ENCODE measurements at places on chromosomes 7 and 10.

- no peak for DNase-seq
Measured at GRCh38 chr10:48412933-48413332, 106.5 kb downstream of the MAPK8 start.

- DNase-seq, result no peak
Measured at GRCh38 chr10:8829592-8829991, 775.1 kb downstream of the GATA3 start.

DNA sequence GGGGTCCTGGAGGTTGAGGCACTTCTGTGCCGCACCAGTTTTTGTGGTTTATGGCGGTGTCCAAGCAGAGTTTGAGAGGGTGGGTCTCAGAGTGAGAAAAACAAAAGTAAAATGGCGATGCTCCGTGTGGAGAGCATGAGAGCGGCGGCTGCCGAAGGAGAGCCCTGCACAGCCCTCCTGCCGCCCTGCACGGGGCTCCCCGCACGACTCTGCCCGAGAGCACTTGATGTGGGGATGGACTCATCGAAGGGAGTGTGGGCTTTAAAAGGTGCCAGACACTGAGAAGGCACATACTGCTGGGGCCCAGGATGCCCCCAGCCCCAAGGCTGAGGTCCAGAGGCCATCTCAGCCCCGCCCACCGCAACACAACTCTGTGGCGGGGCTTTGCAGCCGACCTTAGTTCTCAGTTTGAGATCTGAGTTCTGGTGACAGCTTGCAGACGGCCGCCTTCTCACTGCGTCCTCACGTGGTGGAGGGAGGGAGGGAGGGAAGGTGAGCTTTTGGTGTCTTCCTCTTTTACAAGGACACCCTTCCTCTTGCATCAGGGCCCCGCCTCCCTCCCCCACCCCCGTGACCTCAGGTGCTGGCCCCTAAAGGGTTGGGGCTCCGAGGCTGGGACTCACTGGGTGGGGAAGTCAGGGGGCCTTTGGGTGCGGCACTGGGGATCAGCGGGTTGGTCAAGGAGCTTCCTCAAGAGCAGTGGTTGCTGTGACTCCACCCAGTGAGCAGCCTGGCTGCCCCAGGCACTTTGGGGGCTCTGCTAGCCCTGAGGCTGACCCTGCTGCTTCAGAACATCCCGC is 69.1 kb downstream of the NKX6-2 start:
- no peak for DNase-seq

DNA sequence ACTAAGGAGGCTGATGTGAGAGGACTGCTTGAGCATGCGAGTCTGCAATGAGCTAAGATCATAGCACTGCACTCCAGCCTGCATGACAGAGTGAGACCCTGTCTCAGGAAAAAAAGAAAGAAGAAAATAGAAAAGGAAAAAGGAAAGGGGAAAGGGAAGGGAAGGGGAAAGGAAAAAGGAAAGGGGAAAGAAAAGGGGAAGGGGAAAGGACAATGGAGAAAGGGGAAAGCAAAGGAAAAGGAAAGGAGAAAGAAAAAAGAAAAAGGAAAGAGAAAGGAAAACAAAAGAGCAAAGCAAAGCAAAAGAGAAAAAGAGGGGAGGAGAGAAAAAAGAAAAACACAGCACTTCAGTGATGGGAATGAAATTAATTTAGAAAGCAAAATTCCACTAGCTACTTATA is 179.3 kb downstream of the SRPK2 start:
- DNase-seq, result no peak

- DNase-seq, result peak; percentile 51
Measured at GRCh38 chr7:131145026-131145425, 182.7 kb upstream of the MKLN1 start.

DNA sequence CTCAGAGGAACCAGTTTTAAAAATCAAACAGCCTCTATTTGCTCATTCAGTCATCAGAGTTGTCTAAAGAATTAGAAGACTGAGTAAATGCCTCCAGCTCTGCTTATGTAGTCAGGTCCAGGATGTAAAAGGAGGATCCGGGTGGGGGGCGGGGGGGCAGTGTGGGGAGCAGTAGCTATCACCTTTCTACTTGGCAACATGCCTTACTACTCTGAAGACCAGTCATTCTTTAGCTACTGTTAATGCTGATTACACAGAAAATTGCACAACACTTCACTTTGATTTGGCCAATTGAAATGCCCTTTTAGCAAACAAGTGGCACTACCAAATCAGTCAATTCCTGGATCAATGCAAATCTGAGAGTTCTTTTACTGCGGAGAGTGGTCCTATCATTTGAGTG is 164.2 kb downstream of the NXPH1 start:
- no peak for DNase-seq

GRCh38 chr10:11135709-11136108 is 118.0 kb downstream of the CELF2 start:
- DNase-seq, result no peak

- DNase-seq, result no peak
Measured at GRCh38 chr10:45180507-45180906, 134.9 kb downstream of the OR13A1 start.

GRCh38 chr10:86798025-86798424 is 41.6 kb downstream of the BMPR1A start:
- no peak for DNase-seq

DNA sequence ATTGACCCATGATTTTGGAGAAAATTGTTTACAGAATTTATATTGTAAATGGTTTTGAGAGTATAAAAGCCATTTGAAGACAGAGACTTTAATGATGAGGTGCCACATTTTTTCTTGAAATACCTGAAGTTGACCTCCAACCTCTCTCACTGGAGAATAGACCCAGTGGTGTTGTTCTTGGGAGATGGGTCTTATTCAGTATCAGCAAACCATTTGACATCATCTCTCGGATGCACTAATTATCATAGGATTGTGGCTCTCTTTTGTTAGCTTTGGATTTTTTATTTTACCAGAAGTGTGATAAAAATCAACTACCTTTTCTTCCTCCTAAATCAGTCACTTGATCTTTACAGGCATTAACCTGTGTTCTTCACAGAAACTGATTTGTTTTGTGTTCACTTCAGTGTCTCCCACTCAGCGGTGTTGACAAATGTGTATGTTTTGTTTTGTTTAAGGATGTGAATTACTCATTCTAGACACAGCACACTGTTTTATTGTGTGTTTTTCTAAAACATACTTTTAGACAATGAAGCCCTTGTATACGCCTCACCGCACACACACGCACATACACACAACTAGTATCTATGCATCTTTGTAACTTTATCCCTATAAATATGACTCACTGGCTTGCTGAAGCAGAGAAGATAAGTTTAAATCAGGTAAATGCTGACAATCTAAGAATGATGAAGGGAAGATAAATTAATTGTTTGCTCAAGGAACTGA is 455.6 kb downstream of the INHBA start:
- DNase-seq, result no peak

GRCh38 chr10:101906586-101907183 is 63.1 kb upstream of the KCNIP2 start:
- no peak for DNase-seq

DNA sequence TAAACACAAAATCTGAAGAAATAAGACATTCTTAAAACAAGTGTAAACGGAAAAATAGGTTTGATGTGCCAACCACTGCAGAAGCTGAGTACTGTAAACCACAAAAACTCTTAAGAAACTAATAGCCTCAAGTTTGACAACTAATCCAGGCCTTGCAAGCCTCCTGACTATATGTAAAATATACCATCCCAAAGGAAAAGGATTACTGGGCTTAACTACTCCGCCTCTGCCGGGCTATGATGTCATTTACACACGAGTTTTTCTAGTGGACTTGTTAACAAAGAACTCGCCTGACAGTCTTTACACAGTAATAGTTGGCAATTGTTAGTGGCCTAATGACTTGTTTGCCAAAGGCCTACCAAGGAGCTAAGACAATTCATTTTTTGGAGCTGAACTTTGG is 2.1 kb downstream of the KIF5B start:
- DNase-seq, result peak; percentile 53

- DNase-seq, result no peak
Measured at GRCh38 chr10:79146611-79147130, 77.9 kb downstream of the ZMIZ1 start.

- DNase-seq, result no peak
Measured at GRCh38 chr10:43091846-43092245, 15.0 kb downstream of the RET start.

DNA sequence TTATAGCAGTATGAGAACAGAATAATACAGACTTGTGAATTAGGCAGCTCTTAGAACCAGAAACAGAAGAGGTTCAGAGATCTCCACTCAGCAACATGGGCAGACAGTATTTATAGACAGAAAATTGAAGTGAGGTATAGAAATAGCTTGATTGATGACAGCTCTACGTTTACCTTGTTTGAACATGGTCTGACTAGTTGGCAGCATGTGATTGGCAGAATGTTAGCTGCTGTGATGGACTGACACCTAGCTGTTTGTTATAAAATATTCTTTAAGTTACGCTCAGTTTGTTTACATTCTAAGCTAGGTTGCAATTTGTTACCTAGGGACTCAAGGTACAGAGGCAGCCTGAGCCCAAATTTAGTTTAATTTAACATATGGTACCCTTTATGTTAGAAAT is 73.7 kb upstream of the TMEM229A start:
- DNase-seq, result no peak

DNA sequence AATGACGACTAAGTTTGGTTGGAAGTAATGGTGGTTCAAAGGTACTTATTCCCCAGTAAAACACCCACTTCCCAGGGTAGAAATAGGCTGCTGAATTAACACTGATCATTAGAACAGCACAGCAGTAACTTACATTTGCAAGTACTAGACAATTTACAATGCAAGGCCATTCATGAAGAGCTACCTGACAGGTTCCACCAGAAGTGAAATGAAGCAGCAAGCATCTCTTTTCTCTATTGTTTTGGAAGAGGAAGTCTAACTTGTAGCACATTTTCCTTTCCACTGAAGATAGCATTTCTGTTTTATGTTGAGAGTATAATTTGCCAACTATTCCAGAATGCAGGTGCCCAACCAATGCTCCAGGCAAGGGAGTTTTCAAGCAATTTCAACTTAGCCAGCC is 145.9 kb downstream of the CREB5 start:
- DNase-seq, result no peak

- no peak for DNase-seq
Measured at GRCh38 chr7:158933468-158934139, 77.2 kb downstream of the DYNC2I1 start.

- DNase-seq, result peak; percentile 31
Measured at GRCh38 chr7:98423043-98423442, 22.2 kb upstream of the BAIAP2L1 start.

DNA sequence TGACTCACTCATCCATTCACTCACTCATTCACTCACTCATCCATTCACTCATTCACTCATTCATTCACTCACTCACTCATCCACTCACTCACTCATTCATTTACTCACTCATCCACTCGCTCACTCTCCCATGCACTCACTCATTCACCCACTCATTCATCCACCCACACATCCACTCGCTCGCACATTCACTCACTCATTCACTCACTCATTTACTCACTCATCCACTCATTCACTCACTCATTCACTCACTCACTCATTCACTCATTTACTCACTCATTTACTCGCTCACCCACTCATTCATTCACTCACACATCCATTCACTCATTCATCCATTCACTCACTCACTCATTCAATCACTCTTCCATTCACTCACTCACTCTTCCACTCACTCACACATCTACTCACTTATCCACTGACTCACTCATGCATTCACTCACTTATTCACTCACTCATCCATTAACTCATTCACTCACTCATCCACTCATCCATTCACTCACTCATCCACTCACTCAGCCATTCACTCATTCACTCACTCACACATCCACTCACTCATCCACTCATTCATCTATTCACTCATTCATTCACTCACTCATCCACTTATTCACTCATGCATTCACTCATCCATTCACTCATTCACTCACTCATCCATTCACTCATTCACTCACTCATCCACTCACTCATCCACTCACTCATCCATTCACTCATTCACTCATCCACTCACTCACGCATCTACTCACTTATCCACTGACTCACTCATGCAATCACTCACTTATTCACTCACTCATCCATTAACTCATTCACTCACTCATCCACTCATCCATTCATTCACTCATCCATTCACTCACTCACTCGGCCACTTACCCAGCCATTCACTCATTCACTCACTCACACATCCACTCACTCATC is 74.0 kb downstream of the CARD11 start:
- no peak for DNase-seq

DNA sequence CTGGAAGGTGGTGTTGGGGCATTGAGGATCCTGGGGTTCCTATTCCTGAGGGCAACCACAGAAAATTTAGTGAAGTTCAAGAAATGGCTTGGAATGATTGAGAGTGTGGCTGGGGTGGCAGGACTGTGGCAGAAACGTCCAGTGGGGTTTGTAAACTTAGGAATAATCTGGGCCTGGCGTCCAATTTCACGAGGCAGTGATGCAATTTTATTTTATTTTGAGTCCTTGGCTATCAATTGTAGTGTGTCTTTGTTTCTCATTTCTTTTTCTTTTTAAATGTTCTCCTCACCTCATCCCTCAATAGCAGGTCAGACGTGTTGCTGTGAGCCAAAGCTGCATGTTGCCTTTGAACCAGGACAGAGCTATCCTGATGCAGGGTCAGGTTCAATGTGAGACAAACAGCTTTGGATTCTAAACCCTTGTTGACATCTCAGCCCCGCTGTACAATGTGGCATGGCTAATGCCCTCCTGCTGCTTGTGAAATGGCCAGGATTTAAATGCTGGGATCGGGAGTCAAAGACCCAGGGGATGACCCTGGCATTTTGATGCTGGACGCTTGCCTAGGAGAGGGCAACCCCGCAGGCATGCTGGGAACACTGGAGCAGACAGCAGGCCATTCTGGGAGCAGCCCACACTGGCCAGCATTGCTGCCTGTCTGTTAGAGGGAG is 64.8 kb downstream of the RBM20 start:
- no peak for DNase-seq

DNA sequence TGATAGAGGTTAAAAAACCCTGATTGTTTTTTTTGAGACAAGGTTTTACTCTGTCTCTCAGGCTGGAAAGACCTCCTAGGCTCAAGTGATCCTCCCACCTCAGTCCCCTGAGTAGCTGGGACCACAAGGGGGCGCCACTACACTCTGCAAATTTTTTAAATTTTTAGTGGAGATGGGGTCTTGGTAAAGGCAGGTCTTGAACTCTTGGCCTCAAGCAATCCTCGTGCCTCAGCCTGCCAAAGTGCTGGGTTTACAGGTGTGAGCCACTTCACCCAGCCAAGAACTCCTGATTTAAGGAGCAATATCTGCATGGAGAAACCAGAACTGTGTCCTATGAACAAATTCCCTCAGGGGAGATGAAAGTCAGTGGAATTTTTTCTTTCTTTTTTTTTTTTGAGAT is 7.3 kb upstream of the KLHDC10 start:
- DNase-seq, result peak; percentile 38

GRCh38 chr7:6365451-6365850 is 82.3 kb downstream of the DAGLB start:
- no peak for DNase-seq

DNA sequence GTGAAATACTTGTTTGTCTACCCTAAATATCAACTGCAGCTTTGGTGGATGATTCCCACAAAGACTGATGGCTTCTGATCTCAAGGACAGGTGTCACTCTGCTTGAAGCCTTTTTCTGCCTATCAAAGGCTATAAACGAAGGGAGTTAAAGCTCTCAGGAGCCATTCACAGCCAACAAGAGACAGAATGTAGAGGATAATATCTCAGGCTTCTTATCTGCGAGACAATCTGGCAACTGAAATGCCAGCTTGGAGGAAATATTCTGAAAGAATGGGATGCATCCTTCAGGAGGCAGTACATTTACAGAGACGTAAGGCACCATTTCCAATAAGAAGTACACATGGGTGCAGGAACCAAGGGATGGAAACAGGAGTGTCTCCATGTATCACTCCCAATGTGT is 549.4 kb downstream of the GPAM start:
- DNase-seq, result no peak

GRCh38 chr10:108902619-108903285 is 1020.6 kb downstream of the XPNPEP1 start:
- DNase-seq, result no peak

GRCh38 chr10:770975-771374 is 81.5 kb upstream of the DIP2C start:
- DNase-seq, result no peak

All from fibroblast of skin of abdomen (primary cell).